ENCODE measurements at places on chromosomes 16 and 17. TPM values are rescaled to one million over a fixed set of nuclear protein-coding genes. Genes with fewer than 3 reads are reported as not detected.

Gene DNAH3
- polyA plus RNA-seq = 0.92 TPM

GRCh38 chr16:13896543-13897182 is 23.3 kb upstream of the ERCC4 start:
- no peaks in the 10 kb centered on the region for H3K4me1 ChIP-seq
- H3K27me3 ChIP-seq = no peaks in the 10 kb centered on the region
- no peaks in the 10 kb centered on the region for H3K36me3 ChIP-seq
- no peak overlapping the region for H3K4me3 ChIP-seq
- no peak for DNase-seq
- no peak overlapping the region for H3K27ac ChIP-seq

- H3K4me3 ChIP-seq = no peak overlapping the region
- H3K4me1 ChIP-seq = peaks cover 5% of the 10 kb centered on the region
- no peak for DNase-seq
- peaks cover 57% of the 10 kb centered on the region for H3K27me3 ChIP-seq
- no peak overlapping the region for H3K27ac ChIP-seq
Observed at GRCh38 chr17:47728214-47728877, 4.7 kb upstream of the TBX21 start.

DNA sequence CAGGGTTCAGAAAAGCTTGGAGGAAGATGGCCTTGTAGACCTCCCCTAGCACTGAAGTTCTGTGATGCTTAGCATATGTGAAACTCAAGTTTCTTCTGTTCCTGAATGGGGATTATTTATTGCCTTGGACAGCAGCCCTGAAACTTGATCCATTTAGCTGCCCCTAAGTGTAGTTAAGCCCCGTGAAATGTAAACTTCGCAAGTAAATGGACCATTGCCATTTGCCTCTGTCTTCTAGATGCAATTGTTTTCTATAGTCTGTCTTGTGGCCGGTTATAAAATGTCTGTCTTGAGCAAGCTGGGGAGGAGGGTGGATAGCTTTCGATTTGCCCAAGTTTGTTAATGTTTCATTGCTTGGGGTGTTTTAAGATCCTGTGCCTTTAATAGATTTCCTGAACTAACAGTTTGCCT is 261.8 kb downstream of the CDH13 start:
- H3K4me3 ChIP-seq = no peak overlapping the region
- DNase-seq = no peak
- no peaks in the 10 kb centered on the region for H3K36me3 ChIP-seq
- H3K27ac ChIP-seq = peak overlapping the region; percentile 40
- no peaks in the 10 kb centered on the region for H3K27me3 ChIP-seq

GRCh38 chr17:44170499-44171201 is at the start of gene ASB16:
Gene ASB16, plus strand, starts transcription at chr17:44170704. Its CDS starts 86 bp downstream, at chr17:44170790.
- H3K27me3 ChIP-seq = no peaks in the 10 kb centered on the region
- DNase-seq = no peak
- peak within 1 kb of the TSS; percentile 55 for H3K4me3 ChIP-seq
- no peaks in the 10 kb centered on the region for H3K36me3 ChIP-seq
- peaks cover 18% of the 10 kb centered on the region for H3K4me1 ChIP-seq

DNA sequence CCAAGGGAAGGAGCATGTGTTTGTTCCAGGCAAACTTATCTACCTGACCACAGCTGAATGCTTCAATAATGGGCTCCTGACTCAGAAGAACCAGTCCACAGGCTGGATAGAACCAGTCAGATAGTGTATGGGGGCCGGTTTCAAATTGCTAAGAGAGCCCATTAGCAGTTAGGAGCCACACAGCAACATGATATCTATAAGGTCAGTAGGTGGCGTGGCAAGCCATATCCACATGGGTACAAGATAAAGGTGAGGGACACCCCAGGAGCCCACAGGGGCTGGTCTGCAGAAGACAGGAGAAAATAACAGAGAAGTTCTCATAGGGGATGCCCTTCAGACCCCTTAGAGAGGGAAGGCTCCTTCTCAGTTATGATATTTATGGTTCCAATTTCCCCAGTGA is 31.6 kb upstream of the CDRT15 start:
- no peak overlapping the region for H3K4me3 ChIP-seq
- no peak for DNase-seq
- H3K36me3 ChIP-seq = no peaks in the 10 kb centered on the region
- H3K4me1 ChIP-seq = no peaks in the 10 kb centered on the region
- H3K27me3 ChIP-seq = no peaks in the 10 kb centered on the region
- no peak overlapping the region for H3K27ac ChIP-seq

Gene CHST4
- not detected for polyA plus RNA-seq

Gene KIF19
- polyA plus RNA-seq = 0.92 TPM

DNA sequence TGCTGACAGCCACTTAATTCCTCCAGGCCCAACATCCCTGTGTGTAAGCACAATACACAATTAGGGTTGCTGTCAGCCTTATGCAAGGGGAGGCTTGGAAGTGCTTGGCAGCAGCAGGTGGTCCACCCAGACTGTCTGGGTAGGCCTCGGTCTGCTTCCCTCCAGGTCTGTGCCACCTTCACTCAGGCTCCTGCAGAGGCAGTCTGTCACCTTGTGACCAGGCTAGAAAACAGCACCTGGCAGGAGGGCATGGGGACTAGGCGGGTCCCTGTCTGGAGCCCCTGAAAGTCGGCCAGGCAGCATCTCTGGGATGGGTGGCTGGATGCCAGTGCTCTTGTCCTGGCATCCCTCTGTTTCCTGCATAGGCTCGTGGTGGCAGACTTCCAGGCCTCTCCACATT is 578.1 kb downstream of the KCNJ18 start:
- no peak overlapping the region for H3K27ac ChIP-seq
- no peaks in the 10 kb centered on the region for H3K36me3 ChIP-seq
- no peaks in the 10 kb centered on the region for H3K27me3 ChIP-seq
- no peak for DNase-seq

- H3K27ac ChIP-seq = no peak overlapping the region
- no peaks in the 10 kb centered on the region for H3K36me3 ChIP-seq
Observed at GRCh38 chr17:28491860-28492259, 14.3 kb upstream of the FOXN1 start.

- H3K4me3 ChIP-seq = peak overlapping the region; percentile 93
- H3K36me3 ChIP-seq = peaks cover 16% of the 10 kb centered on the region
- H3K27me3 ChIP-seq = no peaks in the 10 kb centered on the region
- DNase-seq = no peak
- no peaks in the 10 kb centered on the region for H3K4me1 ChIP-seq
Observed at GRCh38 chr16:31179219-31179746, 656 bp upstream of the FUS start.

Gene ABCA9
- 6.0 TPM for polyA plus RNA-seq

DNA sequence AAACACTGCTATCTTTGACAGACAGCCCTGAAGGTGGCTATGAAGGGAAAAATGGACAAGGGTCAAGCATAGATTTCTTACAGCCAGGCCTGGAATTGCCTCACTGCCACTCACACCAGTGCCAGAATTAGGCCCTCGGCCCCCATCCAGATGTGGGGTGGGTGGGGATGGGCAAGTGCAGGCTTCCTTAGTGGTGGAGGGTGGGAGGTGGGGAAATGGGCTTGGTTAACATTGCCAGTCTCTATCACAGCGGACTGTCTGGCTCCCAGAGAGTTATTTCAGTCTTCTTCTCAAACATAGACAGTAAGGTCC is 24.9 kb downstream of the B9D1 start:
- no peak overlapping the region for H3K27ac ChIP-seq
- peaks cover 6% of the 10 kb centered on the region for H3K36me3 ChIP-seq
- peaks cover 14% of the 10 kb centered on the region for H3K4me1 ChIP-seq
- DNase-seq = peak; percentile 50
- no peak overlapping the region for H3K4me3 ChIP-seq

Gene PIMREG
- polyA plus RNA-seq = 7.8 TPM

DNA sequence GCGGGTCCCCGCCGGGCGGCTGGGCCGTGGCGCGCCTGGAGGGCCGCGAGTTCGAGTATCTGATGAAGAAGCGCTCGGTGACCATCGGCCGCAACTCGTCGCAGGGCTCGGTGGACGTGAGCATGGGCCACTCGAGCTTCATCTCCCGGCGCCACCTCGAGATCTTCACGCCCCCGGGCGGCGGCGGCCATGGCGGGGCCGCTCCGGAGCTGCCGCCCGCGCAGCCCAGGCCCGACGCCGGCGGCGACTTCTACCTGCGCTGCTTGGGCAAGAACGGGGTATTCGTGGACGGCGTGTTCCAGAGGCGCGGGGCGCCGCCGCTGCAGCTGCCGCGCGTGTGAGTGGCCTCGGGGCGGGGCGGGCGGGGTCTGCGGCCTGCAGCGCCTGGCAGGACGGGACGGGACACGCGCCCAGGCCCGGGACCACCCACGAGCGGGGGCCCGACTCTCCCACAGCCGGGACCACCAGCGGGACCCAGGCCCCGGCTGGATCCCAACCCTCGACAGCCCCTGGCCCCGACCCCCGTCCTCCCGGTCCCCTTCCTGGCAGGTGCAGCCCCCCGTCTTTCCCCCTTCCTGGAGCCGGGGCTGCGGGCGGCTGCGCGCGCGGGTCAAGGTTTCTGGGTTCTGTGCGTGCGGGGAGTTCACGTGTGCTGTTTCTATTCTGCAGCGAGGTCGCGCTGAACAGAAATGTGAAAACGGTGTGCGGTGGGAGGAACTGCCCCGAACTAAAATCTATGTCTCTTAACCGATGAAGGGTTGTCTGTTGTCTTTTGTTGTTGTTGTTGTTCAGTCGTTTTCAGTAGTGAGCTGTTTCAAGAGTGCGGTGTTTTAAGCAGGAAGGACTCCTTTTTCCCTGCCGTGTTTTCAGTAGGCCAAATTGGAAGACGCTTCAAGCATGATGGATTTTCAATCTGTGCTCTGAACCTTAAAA is 705 bp downstream of the FOXK2 start:
- peak overlapping the region; percentile 85 for H3K4me3 ChIP-seq
- DNase-seq = peak; percentile 71
- H3K27ac ChIP-seq = peak overlapping the region; percentile 87
- H3K4me1 ChIP-seq = peaks cover 39% of the 10 kb centered on the region

Gene RGS11
- polyA plus RNA-seq = 0.23 TPM

Gene B9D1
- polyA plus RNA-seq = 12.1 TPM

Gene SEPTIN12
- polyA plus RNA-seq = not detected

GRCh38 chr17:29247219-29247618 is 560 bp downstream of the CRYBA1 start:
- no peaks in the 10 kb centered on the region for H3K27me3 ChIP-seq
- H3K36me3 ChIP-seq = no peaks in the 10 kb centered on the region
- no peak for DNase-seq
- no peaks in the 10 kb centered on the region for H3K4me1 ChIP-seq
- H3K4me3 ChIP-seq = no peak overlapping the region

Gene CDH3
- not detected for polyA plus RNA-seq

Gene MT1F
- 117 TPM for polyA plus RNA-seq

GRCh38 chr17:62626719-62627218 is 701 bp upstream of the MRC2 start:
- peak overlapping the region; percentile 66 for H3K27ac ChIP-seq
- H3K4me3 ChIP-seq = peak overlapping the region; percentile 26
- no peaks in the 10 kb centered on the region for H3K4me1 ChIP-seq
- H3K27me3 ChIP-seq = peaks cover 30% of the 10 kb centered on the region
- DNase-seq = peak; percentile 92

Gene NOG
- polyA plus RNA-seq = not detected

Gene CBFA2T3
- polyA plus RNA-seq = 7.2 TPM

Gene FOXC2
- not detected for polyA plus RNA-seq

Gene TLCD1
- 3.0 TPM for polyA plus RNA-seq

Gene SCGB1C2
- not detected for polyA plus RNA-seq

GRCh38 chr16:64397945-64398508 is 723.8 kb downstream of the CDH11 start:
- no peak for DNase-seq
- no peak overlapping the region for H3K27ac ChIP-seq
- no peaks in the 10 kb centered on the region for H3K4me1 ChIP-seq

GRCh38 chr16:85199069-85199725 is 86.9 kb upstream of the CIBAR2 start:
- H3K36me3 ChIP-seq = no peaks in the 10 kb centered on the region
- no peak for DNase-seq
- H3K27me3 ChIP-seq = no peaks in the 10 kb centered on the region

Gene DRC7
- polyA plus RNA-seq = not detected

DNA sequence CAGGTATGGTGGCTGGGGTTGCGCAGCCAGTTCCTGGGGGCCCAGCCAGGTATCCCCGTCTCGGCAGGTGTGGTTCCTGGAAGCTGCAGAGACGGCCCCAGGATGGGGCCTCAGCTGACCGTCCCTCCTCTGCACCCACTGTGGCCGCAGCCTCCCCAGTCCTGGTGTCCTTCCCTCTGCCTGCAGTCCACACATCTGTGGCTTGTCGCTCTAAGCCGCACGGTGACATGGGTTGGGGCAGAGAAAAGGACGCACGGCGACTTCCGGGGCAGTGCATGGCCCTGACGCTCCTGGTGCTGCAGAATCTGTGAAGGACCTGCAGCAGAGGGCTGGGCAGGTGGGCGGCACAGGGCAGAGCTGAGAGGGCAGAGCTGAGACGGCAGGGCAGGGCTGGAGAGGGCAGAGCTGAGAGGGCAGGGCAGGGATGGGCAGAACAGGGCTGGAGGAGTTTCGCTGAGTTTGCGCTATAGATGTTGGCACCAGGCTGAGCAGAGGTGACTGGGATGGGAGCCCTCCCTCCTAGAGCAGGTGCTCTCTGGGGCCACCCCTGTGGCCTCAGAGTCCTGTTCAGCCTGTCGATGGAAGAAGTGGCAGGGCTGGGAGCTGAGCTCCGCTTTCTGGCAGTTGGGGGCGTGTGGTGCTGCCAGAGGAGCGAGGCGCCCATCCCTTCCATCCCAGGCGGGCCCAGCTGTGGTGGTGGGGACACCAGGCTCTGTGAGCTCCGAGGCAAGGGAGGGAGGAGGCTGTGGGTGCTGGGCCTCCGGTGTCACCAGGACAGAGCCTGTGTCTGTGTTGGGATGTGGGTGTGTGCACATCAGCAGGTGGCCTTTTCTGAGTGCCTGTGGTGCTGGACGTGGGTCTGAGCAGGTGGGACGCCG is 23.0 kb downstream of the TSC2 start:
- no peak overlapping the region for H3K4me3 ChIP-seq
- H3K27me3 ChIP-seq = no peaks in the 10 kb centered on the region
- peaks cover 94% of the 10 kb centered on the region for H3K36me3 ChIP-seq
- H3K27ac ChIP-seq = no peak overlapping the region

- no peaks in the 10 kb centered on the region for H3K27me3 ChIP-seq
- H3K4me3 ChIP-seq = no peak overlapping the region
- H3K36me3 ChIP-seq = no peaks in the 10 kb centered on the region
- no peak overlapping the region for H3K27ac ChIP-seq
- H3K4me1 ChIP-seq = no peaks in the 10 kb centered on the region
Observed at GRCh38 chr16:58107228-58107627, 22.0 kb downstream of the CFAP20 start.
